ENCODE measurements at places on chromosomes 2 and 18.
A peak's percentile ranks its signal among the peaks of the same experiment; 100 is the strongest.

GRCh38 chr2:207543272-207543671, 13.5 kb downstream of the CREB1 start:
- no peak for DNase-seq

- DNase-seq = no peak
Measured at GRCh38 chr2:42792087-42792582, 248 bp downstream of the HAAO start.

GRCh38 chr2:39697454-39697853, 31.7 kb downstream of the TMEM178A start:
- DNase-seq = peak; percentile 70

GRCh38 chr2:236177604-236177966, 9.4 kb upstream of the GBX2 start:
- no peak for DNase-seq

DNA sequence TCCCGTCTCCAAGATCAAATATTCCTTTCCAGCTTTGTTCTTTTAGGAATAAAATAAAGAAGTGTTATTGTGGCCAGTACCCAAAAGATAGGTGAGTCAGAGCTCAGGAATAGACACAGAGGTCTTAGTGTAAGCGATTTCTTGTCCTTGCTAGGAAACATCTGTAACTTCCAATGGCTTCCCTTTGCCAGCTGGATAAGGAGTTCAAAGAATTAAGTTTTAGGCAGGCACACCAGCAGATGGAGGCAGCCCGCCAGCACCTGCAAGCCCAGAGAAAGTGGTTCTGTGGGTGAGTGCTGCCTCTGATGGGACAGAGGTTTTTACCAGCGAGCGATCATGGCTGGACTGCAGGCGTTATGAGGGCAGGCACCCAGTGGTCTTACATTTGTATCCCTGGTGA, 125.4 kb downstream of the MGAT5 start:
- DNase-seq = no peak

DNA sequence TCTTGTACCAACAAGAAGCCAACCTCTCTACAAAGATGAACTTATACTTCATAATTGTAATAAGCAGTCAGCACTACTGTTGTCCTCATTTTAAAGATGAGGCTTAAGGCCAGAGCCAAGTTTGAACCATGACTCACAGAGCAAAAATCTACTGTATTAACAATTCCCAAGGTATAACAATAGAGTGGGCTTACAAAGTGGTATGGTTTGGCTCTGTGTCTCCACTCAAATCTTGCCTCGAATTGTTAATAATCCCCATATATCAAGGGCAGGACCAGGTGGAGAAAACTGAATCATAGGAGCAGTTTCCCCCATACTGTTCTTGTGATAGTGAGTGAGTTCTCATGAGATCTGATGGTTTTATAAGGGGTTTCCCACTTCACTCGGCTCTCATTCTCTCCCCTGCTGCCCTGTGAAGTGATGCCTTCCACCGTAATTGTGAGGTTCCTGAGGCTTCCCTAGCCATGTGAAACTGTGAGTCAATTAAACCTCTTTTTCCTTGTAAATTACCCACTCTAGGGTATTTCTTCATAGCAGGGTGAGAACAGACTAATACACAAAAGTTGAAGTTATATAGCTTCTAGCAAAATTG, 19.5 kb downstream of the MRPL44 start:
- no peak for DNase-seq

DNA sequence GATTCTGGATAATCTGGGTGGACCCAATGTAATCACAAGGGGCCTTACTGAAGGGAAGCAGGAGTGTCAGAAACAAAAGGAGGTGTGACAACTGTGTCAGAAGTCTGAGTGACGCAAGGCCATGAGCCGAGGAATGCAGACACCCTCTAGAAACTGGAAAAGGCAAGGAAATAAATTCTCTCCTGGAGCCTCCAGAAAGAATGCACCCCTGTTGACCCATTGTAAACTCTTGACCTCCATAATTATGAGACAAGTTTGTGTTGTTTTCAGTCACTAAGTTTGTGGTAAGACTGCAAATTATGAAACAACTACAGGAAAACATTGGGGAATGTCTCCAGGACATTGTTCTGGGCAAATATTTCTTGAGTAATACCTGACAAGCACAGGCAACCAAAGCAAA, 47.3 kb upstream of the B3GNT7 start:
- no peak for DNase-seq

- no peak for DNase-seq
Measured at GRCh38 chr2:16090650-16091575, 150.6 kb downstream of the MYCN start.

DNA sequence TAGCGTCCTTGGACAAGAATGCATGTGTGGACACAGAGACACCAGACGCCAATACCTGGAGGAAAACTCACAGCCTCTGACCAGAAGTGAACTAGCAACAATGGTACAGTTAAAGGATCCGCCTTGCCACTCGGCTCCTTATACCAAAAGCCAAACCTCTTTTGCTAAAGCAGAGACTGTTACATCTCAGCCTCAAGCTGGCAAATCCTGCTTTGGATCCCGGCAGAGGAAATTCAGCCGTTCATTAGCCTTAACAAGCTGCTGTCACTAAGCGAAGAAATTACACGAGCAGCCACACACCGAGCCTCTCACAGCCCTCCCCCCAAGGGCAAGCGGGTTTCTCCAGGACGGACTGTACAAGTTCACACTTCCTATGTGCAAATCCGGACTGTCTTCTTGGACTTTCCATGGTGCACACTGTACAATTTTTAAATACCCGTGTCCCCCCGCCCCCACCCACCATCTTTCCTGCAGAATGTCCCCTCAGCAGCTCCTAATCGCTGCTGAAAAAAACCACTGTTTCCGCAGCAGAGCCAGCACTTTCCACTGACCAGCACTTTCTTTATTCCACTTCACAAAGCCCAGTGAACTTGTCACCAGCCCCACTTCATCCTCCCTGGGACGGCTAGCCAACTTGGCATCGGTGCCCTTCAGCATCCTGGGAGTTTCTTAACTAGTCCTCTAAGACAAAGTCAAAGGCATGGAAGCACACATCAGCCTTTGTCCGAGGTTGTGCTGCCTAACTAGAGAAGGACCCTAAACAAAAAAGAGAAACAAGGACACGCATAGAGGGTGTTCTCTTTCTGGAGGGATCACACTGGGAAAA, 1.5 kb downstream of the KLF7 start:
- peak; percentile 79 for DNase-seq

DNA sequence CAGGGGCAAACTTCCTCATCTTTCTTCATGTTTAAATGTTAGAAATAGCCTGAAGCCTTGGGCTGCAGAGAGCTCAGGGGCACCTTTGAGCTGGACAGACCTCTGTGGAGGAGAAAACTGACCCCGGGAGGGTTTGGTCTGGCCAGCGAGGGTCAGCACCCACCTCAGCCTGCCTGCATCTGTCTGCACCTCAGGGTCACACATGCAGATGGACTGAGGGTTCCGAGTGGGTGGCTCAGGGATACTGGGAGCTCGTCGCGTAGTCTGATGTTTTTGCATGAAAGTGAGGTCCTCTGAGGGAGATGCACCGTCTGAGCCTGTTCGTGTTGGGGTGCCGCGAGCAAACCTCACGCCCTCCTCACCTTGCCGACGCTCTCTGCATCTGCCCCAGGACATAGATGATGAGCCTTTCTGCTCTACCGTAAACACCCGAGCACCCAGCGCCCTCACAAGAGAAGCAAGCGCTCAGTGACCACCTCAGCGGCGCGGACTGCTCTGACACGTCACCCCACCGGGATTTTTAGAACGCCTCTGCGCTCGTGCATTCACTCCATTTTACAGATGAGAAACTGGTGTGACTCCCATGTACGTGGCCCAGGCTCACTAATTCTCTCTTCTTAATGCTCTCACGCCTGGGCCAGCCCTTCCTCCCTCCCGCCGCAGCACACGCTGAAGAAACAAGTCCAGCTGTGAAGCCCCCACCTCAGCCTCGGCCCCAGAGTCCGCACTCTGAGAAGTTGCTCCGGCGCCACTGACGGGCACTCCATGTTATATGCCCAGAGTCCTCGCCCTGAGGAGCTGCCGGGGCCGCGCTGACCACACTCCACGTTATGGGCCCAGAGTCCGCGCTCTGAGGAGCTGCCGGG, 9.5 kb downstream of the KCNG2 start:
- no peak for DNase-seq

DNA sequence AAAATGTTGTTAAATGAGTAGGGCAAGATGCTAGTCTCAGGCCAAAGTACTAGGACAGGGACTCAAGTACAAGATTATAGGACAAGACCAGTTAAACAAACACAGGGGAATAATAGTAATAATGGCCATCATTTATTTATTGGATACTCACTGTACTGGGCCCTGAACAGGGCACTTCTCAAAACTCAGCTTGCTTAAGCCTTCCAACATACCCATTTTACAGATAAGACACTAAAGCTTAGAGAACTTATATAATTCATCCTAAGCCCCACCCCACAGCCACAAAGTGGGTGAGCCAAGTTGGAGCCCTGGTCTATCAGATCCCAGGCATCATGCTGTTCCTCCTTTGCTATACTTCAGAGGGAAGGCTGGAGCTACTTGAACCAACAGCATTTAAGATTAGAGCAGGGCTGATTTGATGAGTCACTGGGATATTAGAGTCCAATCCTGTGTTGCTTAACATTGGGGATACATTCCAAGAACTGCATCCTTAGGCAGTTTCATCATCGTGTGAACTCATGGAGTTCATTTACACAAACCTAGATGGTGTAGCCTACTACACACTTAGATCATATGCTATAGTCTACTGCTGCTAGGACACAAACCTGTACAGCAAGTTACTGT, 153.6 kb downstream of the MTCL1 start:
- DNase-seq = no peak

DNA sequence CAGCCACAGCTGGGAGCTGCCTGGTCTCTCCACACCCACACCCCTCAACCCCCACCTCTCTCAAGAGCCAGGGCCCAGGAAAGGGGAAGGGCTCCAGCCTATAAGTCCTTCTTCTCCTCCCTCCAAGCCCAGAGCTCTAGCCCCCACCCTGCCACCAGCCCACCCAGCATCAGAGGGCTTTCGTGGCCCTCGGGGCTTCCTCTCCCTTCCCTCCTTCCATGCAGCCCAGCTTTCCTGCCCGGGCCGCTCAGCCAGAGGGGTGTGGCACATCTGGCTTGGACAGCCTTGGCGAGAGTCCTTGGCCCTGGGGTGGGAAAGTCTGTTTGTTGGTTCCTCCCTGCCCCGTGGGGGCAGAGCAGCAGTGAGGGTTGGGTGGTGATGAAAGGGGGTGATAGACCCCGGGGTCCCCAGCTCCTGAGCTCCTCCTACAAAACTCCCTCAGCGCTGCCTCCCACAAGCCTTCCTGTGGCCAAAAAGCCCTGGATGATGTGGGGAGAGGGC, 7.0 kb downstream of the TNS1 start:
- DNase-seq = no peak

GRCh38 chr2:69798290-69798908, 31.1 kb upstream of the GMCL1 start:
- no peak for DNase-seq

DNA sequence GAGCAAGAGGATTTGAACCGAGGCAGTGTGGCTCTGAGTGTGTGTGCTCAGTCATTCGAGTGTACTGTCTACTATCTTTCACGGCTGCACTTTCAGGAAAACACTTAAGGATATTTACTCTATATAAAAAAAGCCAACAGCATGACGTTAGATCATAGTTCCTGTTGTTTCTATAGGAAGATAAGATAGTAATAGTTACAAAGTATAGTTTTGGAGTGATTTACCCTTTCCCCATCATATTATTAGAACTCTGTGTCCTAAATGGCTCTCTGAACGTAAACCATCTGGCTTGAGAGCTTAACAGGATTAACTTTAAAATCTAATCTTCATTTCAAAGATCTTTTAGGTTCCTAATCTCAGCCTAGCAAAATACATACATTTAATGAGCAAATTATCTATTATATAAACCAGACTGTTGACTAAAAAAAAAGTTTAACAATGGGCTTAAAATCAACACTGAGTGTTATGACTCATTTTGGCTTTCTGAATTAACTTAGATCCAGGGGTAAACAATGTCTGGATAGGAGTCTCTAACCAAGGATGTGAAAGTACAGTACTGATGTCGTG, 150.3 kb upstream of the DNMT3A start:
- DNase-seq = peak; percentile 6

DNA sequence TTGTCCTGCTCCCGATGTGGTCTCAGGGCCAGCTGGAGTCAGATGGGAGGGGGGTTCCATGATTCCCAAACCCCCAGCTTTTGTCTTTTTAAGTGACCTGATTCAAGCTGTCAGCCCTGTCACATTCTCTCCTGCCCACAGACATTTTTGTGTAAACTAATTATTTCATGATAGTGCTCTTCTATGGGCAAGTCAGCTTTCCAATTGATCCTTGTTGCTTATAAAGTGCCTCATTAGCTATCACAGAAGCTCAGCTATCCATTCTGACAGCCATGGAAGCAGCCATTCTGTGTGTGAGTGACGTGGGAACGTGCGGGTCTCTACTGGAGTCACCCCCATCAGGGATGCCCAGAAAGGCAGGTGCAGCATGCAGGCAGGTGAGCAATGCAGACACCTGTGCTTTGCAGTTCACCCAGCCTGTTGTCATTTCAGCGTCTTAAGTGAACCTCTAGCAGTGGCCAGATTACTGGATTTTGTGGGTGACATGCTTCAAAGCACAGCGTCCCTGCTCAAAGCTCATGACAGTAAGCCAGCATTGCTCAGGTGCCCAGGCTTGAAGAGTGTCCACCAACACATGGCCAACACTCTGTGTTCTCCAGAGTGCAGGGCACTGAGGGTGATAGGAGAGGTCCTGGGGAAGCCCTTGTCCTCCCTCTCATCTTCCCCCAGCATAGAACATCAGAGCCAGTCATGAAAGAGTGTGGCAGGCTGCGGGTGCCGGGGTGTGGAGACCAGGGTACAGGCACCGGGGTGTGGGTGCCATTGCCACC, 162.1 kb upstream of the SH3BP4 start:
- no peak for DNase-seq

DNA sequence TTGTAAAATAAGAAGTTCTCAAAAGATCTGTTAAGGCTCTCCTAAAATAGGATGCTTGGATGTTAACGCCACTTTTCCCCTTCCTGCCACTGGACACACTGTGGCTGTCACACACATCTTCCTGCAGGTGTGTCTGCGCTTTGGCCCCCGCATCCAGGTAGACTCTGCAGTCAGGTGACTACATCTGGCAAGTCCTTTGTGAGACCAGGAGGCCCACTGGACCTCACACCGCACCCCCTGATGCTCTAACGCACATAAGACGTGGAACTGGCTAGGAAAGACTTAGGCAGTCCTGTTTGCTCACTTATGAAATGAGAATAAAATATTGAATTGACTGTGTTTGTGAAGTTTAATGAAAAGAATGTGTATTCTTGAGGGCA, 67.6 kb upstream of the PXDN start:
- no peak for DNase-seq

GRCh38 chr2:24969784-24970183, 2.0 kb downstream of the DNAJC27 start:
- DNase-seq = no peak

GRCh38 chr2:2719015-2719414, 387.9 kb upstream of the MYT1L start:
- no peak for DNase-seq
